ENCODE measurements at places on chromosomes 7 and 10.

DNA sequence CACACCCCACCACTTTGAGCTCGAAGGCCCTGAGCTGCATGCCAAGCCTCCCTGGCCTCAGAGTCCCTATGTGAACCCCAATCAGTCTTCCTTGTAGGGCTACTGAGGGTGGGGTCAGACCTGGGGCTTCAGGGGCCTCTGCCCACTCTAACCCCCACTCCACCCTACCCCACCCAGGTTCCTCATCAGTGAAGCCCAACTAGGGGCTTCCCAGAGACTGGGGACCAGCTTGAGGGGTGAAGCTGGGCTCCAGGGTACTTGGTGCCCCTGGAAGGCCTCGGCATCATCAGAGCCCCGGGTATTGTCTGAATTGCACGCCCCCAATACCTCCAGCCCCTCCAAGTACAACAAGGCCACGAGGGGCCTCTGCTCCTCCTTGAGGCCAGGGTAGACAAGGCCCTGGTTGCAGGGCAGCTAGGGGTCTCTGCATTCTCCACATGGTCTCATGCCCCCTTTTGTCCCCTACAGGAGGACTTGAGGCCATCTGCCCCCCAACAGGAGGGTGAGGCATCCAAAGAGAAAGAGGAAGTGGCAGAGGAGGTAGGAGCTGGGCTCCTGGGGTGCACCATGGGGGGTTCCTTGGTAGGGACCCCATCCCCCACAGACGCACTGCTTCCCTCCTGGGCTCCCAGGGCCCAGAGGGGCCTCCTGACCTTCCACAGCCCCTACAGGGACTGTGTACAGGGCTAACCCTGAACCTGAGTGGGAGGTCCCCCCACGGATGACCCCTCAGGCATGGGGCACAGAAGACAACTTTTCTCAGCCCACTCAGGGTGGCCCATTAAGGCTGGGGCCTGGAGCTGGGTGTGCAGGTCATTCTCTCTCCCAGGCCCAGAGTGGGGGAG lies 4.0 kb downstream of the SNCG start:
- no peak for DNase-seq

- DNase-seq: no peak
Measured at GRCh38 chr10:119715628-119716505, 10.0 kb upstream of the INPP5F start.

- no peak for DNase-seq
Measured at GRCh38 chr7:107474104-107474521, 4.3 kb downstream of the GPR22 start.

GRCh38 chr10:60661637-60662036 lies 116.6 kb upstream of the CDK1 start:
- DNase-seq: no peak

GRCh38 chr10:119555178-119555784 lies 12.8 kb upstream of the RGS10 start:
- DNase-seq: no peak

DNA sequence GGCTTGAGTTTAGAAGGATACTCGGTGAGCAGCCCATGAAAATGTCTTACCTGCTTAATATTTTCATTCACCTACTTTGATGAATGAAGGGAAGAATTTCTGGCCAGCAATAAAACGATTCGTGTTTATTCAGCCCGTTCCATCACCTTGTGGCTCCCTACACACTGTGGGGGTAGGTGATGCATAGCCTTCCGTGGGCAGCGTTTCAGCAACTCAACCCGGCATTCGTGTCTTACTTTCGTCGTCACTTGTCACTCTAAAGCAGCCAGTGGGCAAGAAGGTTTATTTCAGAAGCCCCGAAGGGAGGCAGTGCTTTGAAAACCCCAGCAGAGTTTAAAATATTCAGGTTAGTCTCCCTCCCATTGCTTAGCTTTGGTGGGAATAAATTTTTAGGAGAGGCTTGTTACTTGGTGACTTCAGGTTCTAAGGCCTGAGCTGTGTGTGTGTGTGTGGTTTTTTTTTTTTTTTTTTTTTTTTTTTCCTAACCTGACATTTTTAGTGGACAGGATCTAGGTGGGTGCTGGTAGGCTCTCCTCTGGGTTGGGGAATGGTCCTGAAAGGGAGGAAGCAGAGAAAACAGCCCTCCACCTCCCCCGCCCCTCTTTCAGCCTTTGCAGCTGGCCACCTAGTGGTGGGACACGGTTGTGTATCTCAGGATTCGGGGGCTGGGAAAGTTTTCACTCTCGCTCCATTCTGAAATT lies 1.8 kb downstream of the GRK5 start:
- DNase-seq: peak; percentile 64

DNA sequence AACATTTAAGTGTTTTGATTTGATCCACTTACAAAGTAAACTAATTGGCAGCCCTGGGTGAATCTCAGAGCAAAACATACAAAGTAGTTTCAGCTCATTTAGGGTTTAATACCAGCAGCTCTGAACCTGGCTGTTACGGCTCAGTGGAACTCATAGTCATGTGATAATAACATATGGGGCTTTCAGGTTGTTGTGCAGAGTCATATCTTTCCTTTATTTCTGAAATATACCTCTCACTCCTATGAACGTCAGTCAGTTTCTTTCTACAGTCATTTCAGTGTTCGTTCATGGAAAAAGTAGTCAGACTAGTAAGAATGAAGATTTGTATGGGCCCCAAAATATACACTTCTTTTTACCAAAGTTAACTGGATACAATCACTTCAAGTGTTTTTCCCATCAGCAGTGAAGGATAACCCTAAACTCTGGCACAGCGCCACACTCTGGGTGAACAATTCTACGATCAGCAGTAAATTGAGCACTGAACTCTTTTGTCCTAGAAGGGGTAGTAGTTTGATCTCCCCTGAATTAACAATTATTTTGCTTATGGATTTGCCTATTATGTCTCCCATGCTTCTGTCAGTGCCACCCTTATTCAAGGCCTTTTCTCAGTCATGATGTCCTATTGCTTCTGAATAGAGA lies 218.6 kb downstream of the THSD7A start:
- no peak for DNase-seq

- DNase-seq: peak; percentile 86
Measured at GRCh38 chr10:88990384-88991160, at the start of gene FAS. Gene FAS (plus strand): TSS chr10:88990798. CDS start chr10:88990877, 79 bp downstream.

DNA sequence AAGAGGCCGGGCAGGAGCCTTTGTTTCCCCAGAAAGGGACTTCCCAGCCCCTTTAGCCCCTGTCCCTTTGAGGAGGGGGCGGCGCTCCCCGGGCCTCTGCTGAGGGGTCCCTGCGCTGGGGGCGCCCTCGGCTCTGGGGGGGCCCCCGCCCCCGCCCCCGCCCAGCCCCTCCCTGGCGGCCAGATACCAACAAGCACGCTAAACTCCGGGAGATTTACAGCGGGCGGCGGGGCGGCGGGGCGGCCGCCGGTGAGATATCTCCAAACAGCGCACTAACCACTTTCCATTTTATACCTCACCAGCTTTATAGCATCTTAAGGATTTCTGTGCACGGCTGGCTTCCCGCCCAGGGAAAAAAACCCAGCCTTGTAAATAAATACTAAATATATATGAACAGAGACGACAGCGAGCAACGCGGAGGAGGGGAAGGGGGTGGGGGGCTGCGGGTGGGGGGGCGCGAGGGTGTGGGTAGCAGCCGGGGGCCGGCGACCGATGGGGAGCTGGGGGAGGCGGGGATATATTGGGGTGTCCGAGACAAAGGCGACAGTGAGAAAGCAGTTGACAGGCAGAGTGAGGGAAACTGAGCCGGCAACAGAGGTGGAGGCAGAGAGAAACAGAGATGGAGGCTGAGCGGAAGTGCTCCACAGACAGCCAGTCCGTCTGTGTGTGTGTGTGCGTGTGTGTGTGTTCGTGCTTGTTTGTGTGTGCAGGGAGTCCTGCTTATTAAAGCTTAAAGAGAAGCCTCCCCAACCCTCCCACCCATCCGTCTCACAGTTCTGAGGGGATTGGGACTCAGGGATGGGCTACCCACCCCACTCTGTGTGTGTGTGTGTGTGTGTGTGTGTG lies 85.8 kb downstream of the HIF1AN start:
- peak; percentile 26 for DNase-seq

DNA sequence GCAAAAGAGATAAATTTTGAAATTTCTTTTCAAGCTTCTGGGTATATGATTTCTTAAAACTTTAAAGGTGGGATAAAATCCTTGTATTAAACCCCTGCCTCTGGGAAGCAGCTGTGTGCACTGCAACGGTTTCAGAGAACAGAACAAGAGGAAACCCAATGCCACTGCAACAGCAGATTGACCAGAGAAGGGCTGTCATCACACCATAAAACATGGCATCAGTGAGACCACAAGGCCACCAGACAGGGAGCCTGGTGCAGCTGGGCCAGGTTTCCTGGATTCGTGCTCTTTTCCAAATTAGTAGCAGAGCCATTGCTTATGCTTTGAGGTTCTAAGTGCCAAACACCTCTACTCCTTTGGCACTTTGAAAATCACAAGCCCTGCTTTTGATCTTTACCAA lies 152.4 kb downstream of the PRPF18 start:
- no peak for DNase-seq

DNA sequence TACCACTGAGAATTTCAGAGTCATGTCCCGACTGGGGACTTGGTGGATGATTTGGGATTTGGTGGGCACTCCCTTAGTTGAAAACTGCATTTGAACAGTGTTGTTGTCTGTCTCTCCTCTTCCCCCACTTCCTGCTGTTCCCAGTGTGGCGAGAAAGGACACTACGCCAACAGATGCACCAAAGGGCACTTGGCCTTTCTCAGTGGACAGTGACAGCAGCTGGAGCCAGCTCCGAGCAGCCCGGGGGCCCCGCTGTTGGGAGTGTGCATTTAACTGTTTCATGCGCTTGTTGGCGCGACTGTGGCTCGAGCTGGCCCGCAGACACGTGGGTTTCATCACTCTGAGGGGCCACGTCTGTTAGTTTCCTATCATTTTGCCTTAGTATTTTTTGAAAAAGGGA lies 9.7 kb downstream of the ATP5MF start:
- DNase-seq: no peak

DNA sequence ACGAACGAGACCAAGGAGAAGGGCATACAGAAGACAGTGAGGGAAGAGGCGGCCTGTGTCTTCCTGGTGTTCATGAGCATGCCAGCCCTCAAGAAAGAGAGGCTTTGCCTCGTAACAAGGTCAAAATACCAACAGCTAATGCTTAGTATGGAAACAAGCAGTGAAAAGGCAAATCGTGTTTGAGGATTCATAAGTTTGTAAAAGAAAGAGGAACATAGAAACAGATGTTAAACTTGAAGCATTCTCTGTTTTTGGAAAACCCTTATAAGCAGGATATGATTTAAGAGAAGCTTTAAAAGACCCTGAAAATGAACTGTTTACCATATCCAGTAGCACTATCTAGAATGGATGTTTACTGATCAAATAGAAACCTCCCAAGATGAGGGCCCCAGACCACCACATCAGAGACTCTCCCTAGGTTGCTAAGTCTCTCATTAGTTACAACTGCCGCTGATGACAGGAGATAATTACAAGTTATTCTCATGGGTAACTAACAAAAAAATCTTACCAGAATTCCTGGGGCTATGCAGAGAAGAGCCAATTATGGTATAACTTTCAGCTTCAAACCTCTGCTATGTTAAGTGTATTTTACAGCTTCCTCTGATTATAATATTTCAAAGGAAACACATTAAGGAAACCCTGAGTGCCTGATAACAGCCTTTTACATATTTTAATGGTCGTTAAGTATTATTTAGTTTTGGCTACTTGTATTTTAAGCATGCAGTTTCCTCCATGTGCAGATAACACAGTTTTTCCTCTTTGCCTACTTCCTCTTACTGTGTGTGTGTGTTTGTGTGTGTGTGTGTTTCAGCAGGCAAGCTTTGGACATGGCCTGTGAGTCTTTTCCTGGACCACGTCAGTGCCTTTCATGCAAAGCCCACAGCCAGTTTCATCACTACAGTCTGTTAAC lies 17.9 kb downstream of the JCAD start:
- DNase-seq: no peak

GRCh38 chr7:32015133-32015532 lies 55.1 kb downstream of the PDE1C start:
- DNase-seq: no peak

DNA sequence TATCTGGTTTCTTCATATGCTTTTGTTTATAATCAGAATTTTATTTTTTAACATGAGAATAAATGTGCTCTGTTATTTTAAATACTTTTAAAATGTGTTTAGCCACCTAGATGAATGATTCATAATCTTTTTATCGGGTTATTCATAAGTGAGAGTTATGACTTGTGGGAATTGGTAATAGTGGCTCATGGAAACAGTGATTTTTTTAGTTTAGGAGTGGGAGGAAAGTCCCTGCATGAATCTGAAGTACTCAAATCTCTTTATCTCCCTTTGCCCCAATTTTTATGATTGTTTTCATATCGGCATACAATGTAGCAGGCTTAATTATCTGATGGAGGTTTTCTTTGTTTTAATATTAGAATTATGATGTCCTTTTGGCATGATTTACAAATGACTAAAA lies 42.9 kb downstream of the TAX1BP1 start:
- peak; percentile 14 for DNase-seq

- no peak for DNase-seq
Measured at GRCh38 chr10:110337906-110338305, 33.2 kb upstream of the SMNDC1 start.

DNA sequence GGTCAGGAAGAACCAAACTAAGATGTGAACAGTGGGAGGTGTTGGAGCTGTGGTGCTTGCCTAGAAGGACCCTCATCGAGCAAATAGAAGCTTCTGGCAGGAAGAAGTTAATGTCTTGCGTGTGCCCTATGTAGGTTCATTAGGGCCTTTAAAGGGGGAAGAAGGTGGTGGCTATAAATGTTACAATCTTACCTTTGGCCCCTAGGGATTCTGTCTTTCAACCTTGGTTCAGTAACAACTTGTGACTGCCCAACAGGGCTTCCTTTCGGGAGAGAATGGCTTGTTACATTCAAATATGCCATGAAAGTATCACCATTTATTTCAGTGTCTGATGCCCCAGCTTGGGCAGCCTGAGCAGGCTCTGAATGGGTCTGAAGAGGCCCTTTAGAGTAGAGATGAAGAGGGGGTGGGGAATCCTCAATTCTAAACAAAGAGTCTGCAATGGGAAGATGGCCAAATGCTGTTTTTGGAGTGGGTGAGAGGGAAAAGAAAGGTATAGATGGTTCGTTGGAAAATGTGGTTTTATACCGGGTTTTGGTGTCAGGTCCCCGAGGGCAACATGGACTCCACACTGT lies 108.0 kb downstream of the TCF7L2 start:
- no peak for DNase-seq

All from activated CD4-positive, alpha-beta T cell treated with anti-CD3 and anti-CD28 coated beads, Interleukin-2, Interleukin-6, amounts not matched to agents 100 ng/mL and 50 ng/mL, durations not matched to agents 16 hours and 8 hours (primary cell).